ENCODE measurements at places on chromosomes 6 and 20.
A peak's percentile ranks its signal among the peaks of the same experiment; 100 is the strongest.

DNA sequence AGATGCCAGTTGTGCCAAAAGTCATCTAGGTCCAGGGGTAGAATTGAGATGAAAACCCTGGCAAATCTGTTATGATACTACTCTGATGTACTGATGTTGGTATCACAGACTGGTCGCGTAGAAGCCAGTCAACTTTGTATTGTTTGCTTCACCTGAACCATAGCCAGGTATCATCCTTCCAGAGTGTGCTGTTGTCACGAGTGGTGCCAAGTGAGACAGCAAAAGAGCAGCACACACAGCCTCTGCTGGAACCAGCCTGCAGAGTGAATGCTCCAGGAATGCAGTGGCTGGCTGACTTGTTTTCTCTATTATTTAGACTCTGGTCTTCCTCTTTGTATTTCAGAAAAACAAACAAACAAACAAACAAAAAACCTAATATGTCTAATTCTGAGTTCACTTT, 209.5 kb upstream of the HEY2 start:
- H3K36me3 ChIP-seq, result no peaks in the 10 kb centered on the region
- no peak overlapping the region for H3K27ac ChIP-seq
- peaks cover 2% of the 10 kb centered on the region for H3K27me3 ChIP-seq
- no peak for DNase-seq
- no peak overlapping the region for H3K4me3 ChIP-seq

DNA sequence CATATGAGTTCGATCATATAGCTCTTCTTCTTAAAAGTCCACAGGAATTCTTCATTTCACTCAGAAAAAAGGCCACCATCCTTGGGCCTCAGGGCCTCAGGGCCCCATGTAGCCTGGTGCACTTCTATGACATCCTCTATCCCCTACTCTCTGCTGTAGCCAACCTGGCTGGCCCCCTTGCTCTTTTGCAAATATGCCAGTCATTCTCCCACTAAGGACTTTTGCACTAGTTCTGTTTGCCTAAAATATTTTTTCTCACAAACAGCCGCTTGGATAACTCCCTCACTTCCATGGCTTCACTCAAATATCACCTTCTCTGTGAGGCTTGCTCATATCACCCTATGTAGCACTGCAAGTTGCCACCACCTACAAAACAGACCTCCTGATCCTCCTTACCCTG, 604.7 kb upstream of the JAG1 start:
- no peaks in the 10 kb centered on the region for H3K36me3 ChIP-seq
- no peaks in the 10 kb centered on the region for H3K4me1 ChIP-seq

DNA sequence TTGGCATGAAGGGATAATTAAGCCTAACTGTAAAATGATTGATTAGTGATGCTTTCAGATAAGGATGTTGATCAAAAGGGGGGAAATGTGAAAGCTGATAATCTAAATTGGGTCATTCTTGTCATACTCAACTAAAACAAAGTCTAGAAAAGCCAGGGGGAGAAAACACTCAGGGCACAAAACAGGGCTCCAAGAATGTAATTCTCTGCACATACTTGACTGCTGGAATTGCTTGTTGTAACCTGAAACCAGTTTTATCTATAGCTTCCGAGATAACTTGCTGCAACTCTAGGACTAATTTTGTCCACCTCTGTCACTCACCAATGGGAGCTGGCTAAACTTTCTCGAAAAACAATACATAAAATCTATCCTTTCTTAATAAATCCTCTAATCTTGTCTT, 310.3 kb downstream of the CLVS2 start:
- H3K27ac ChIP-seq, result no peak overlapping the region
- no peaks in the 10 kb centered on the region for H3K36me3 ChIP-seq
- no peaks in the 10 kb centered on the region for H3K27me3 ChIP-seq
- DNase-seq, result peak; percentile 14
- no peak overlapping the region for H3K4me3 ChIP-seq
- H3K4me1 ChIP-seq, result no peaks in the 10 kb centered on the region

DNA sequence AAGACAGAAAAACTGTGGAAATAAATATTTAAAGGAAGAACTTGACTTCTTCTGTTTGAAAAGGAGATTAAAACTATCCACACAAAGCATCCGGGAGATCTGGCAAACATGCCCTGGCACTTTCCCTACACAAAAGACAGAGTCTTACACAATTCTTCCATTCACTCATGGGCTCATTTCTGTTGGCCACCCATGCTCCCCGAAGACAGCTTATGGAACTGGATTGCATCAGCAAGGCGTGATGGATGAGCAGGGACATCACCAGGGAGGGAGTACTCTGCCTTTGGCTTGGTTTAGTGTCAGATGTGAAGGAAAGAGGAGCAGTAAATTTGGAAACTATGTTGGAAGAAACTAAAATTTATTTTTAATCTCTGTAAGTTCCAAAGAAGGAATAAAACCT, 379.3 kb downstream of the CD109 start:
- H3K36me3 ChIP-seq, result no peaks in the 10 kb centered on the region
- H3K27me3 ChIP-seq, result no peaks in the 10 kb centered on the region
- DNase-seq, result peak; percentile 42
- H3K27ac ChIP-seq, result no peak overlapping the region
- no peaks in the 10 kb centered on the region for H3K4me1 ChIP-seq
- H3K4me3 ChIP-seq, result no peak overlapping the region

DNA sequence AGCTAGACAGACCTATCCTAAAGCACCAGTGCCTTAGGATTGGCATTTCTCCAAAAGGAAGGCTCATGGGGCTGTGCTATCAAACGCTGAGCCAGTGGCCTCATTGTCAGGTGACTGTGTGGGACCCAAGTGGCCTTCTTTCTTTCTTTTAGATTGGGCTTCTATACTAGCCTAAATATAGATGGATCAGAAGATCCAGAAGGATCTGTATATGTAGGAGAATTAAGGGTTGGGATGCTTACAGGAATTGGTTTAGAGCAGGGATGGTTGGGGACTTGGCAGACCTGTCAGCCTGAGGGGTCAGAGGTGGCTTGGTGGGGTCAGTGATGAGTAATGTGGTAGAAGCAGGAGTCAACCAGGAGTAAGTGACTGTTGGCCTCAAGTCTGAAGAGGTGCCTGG, 14.8 kb downstream of the ABT1 start:
- no peak overlapping the region for H3K4me3 ChIP-seq
- no peak overlapping the region for H3K27ac ChIP-seq
- no peaks in the 10 kb centered on the region for H3K4me1 ChIP-seq
- DNase-seq, result no peak
- H3K27me3 ChIP-seq, result no peaks in the 10 kb centered on the region

DNA sequence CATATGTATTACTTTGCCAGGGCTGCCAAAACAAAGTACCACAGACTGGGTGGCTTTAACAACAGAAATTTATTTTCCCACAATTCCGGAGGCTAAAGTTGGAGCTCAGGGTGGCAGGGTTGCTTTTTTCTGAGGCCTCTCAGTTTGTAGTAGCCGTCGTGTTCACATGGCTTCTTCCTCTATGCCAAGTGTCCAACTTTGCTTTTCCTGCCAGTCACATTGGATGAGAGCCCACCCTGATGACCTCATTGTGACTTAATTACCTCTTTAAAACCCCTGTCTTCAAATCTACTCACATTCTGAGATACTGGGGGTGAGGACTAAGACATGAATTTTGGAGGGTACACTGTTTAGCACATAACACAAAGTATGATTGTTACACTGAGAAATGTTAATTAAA, 9.9 kb upstream of the ECT2L start:
- no peak for DNase-seq
- H3K4me3 ChIP-seq, result no peak overlapping the region
- no peaks in the 10 kb centered on the region for H3K4me1 ChIP-seq
- no peak overlapping the region for H3K27ac ChIP-seq
